ENCODE measurements at places on chromosomes 1 and 21.

DNA sequence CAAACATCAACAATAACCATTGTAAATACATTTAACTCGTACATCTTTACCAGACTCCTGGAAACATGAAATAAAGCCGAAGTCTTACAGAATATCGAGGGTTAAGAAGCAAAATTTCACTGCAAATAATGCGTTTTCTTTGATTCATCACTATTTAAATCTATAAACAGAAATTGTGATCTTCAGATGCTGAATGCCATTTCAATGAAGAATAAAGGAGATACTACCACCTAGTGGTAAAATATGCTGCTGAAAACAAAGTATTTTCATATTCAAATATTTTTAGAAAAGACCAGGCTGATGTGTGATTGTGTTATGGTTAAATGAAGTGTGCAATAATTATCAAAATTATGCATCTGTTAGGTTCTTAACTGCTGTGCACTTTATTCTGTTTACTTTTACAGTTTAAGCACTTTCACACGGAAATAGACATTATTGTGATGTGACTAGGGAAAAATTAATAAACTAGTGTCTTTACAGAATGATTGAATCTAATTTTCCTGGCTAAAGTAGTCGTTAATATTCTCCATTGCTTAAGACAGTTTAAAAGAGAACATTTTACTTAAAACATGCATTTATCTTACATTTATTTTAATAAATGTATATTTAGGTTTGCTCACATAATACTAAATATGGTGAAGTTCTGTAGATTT, 1093.1 kb downstream of the MRPL39 start:
- no peak for DNase-seq

DNA sequence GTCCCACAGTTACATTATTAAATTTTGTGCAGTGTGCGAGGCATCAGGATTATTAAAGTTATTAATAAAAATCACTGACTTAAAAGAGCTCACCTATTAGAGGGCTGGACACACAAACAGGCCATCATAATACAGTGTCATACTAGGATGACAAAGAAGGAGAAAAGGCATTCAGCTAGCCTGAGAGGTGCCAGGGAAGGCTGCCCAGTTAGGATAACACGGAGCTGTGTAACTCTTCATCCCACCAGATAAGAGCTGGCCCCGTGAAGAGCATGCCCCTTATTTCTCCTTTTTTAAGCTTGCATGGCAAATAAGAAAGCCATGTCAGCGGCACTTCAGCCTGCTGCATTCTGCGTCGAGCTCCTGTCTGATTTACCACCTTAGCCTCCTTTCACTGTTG, 109.5 kb downstream of the KCNK1 start:
- no peak for DNase-seq

DNA sequence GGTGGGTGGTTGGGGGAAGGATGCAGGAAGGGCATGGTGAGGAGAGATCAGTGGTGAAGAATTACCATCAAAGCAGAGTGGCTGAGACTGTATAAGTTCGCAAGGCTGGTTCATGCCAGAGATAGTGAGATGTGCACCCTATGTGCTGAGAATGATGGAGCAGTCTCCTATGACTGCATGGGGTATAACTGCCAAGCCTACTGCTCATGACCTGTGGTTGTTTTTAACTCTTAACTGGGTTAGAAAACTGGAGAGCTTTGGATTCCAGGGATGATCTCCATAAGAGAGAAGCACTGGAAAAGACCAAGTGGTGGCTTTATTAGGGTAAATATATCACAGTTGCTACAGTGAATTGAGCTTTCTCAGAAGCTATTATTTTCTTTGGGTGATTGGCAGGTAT, 16.2 kb downstream of the WNT2B start:
- DNase-seq = no peak

- no peak for DNase-seq
These were observed at the start of gene S100A6 for GRCh38 chr1:153535242-153536011. S100A6 (minus strand) TSS chr1:153535991; CDS start chr1:153535339, 652 bp downstream.

DNA sequence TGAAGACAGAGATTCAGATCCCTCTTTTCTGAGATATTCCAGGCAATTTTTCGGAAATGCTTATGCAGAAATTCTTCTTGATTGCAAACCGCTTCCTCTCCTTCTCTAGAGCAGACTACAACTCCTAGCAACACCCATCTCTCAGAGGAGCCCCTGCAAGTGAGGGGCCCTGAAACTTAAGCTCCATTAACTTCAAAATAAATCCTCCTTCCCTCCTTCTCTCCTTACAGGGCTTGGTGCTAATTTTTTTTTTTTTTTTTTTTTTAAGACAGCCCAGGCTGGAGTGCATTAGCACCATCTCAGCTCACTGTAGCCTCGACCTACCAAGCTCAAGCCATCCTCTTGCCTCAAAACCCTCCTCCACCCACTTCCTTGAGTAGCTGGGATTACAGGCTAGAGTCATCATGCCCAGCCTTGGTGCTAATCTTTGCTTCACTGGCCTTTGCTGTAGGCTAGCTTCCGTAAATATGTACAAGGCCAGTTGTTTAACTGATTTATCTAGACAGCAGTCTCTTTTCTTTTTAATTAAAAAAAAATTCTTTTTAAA, 30.2 kb upstream of the SFPQ start:
- DNase-seq = no peak

GRCh38 chr21:15141261-15141970, 76.6 kb upstream of the NRIP1 start:
- DNase-seq = no peak

DNA sequence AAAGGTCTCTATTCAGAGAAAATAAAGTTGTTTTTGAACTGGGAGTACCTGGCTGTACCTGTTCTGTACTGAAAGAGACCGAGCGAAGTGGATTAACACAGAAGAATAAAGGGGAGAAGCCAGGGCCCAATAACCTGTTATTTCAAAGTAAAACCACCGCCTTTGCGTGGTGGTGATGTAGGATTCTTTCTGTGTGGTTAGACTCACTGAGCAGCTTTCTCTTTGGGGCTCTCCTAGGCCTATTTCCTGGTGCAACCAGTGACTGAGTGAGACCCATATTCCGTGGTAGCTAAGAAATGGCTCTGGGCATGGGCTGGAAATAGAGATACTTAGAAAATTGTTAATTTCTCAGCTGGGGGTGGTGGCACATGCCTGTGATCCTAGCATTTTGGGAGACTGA, 99.9 kb downstream of the XCL2 start:
- no peak for DNase-seq

DNA sequence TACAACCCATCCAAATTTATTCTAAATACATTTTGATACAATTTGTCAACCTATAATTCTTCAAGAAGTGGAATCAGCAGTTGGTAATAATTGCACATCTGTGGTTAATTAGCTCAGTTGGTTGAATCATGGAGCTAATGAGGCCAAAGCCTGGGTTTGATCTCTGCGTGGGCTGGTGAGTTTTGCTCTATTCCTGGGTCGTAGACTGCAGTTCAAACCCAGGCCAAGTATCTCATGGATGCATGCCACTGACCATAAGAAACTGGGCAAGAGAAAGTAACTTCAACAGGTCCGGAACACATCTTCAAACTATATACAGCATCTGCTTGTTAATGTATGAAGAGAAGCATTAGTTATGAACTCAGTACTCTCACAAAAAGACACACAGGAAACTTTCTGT, 779.7 kb downstream of the USP25 start:
- no peak for DNase-seq
